ENCODE measurements at places on chromosomes 6 and 20. TPM values are rescaled to one million over a fixed set of nuclear protein-coding genes. Genes with fewer than 3 reads are reported as not detected.

DNA sequence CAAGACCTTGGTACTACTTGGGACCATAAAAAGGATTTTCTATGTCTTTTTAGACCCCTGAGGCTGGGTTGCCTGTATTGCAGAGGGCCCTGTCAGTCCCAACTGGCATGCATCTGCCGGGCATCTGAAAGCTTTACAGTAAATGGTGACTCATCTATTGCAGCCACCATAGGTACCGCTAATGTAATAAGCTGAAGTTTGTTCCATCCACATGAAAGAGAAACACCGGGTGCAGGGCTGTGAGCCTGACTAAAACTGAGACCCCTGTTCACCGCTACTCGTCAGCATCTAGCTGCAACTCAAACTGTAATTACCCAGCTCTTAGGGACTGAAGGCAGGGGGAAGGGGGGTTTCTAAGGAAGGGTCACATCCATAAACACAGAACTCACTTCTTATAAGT is 49.5 kb downstream of the TRERF1 start:
- no peak for DNase-seq

DNA sequence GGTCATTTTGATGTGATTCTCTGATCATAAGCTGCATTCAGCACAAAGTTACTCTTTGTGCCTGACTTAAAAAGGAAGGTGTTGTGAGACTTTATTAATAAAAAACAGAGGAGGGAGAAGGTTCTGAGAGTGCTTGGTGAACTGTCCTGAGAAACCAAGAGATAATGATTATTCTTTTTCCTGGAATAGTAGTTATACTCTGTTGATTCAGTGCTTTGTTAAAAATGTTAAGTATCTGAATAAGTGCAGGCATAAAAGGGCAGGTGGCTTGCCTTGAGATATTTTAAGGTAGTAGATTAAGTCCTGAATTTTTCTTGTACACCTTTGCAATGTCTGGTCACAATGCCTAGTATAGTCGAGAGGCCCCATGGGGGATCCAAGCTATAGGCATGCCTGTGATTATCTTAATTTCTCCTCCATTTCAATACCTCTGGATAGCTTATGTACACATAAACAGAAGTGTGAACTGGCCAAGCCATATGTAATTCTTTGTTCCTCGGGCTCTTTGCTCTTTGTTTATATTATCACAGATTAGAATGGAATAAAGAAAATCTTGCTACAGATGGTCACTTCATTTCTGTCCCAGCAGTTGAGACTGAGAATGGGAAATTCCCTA is 50.0 kb downstream of the SOBP start:
- no peak for DNase-seq

DNA sequence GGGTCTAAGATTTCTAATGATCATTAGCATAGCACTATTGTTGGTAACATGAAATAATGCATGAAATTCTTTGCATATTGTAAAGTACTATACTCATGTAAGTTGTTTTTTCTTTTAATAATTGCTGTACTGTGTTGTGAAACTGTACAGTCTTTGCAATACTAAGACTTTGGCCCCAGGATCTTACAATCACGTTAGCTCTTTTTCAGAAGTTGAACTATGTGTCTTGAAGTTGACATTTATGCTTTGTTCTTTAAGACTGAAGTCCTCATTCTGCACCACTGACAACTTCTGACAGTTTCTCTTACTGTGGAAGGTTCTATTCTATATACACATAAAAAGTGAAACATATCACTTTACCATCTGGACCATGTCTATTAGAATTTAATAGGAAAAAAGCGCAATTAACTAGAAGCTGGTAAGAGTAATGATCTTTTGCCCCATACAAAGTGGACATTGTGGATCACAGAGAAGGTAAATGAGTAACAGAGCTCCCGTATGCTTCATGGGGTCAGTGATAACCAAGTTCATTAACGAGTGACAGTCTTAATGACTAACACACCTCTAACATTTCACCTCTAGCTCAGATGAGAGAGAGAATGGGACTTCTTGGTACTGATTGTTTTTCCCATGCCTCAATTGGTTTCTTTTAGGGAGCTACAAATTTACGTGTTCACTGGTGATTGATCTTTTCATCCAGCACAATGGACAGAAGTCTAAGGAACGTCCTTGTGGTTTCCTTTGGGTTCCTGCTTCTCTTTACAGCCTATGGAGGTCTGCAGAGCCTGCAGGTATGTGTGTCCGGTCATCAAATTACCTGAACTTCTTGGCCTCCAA is at the start of gene UNC93A:
UNC93A (plus strand) TSS at position 530 of the 837 bp plus-strand sequence; CDS start at position 705, 175 bp downstream.
- no peak for DNase-seq

Gene BTNL2
- total RNA-seq = not detected

GRCh38 chr20:13770141-13770540 is 14.6 kb downstream of the ESF1 start:
- no peak for DNase-seq

Data from left ventricle myocardium inferior (tissue), 1 donor.